ENCODE measurements at places on chromosomes 2 and 18.

GRCh38 chr2:68377137-68377780 is 12.2 kb downstream of the PLEK start:
- DNase-seq, result no peak

- DNase-seq, result peak; percentile 76
These were observed 9.6 kb downstream of the SERPINB8 start for GRCh38 chr18:63979409-63979920.

GRCh38 chr2:127604986-127605385 is 41.0 kb upstream of the GPR17 start:
- no peak for DNase-seq

GRCh38 chr2:240205772-240206171 is 65.3 kb upstream of the OTOS start:
- DNase-seq, result no peak

DNA sequence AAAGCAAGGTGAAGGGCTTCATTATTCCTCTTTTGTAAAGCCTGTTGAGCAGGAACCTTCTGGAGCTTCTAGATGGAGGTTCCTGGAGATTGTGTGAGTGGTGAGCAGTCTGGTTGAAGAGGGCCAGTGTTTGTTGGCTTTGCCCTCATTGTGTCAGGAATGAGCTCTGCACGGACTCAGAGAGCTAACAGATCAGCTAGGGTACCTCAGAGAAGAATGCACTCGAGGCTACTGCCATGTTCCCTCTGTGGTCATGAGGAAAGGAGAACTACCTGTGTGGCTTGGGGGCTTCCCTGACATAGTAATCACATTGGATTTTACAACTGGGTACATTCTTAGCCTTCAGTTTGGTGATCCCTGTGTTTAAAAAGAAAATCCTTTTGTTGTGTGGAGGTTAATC is 46.6 kb downstream of the SPTBN1 start:
- DNase-seq, result no peak

- no peak for DNase-seq
These were observed 17.8 kb upstream of the DGKD start for GRCh38 chr2:233336541-233336940.

- no peak for DNase-seq
These were observed 46.7 kb downstream of the FBXO48 start for GRCh38 chr2:68420254-68420910.

Measured in NCI-H146 (cell line).